ENCODE measurements at places on chromosomes 6 and 20.

DNA sequence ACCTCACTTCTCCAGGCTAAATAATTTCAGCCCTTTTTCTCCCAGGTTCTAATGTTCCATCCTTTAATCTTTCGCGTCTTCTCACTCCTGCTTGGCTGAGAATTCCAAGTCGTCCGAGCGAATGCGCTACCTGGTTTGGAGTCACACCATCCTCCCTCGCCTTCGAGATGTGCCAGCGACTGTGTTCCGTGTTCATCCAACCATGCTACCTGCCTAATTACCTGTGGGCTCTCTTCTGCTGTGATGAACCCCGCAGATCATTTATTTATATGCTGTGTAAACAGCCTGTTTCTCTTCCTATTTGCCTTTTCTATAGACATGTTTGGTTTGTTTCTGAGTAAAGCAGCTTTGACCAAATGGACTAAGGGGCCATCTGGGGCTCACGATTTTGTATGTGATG lies 83.5 kb upstream of the TMEM181 start:
- no peak for DNase-seq

DNA sequence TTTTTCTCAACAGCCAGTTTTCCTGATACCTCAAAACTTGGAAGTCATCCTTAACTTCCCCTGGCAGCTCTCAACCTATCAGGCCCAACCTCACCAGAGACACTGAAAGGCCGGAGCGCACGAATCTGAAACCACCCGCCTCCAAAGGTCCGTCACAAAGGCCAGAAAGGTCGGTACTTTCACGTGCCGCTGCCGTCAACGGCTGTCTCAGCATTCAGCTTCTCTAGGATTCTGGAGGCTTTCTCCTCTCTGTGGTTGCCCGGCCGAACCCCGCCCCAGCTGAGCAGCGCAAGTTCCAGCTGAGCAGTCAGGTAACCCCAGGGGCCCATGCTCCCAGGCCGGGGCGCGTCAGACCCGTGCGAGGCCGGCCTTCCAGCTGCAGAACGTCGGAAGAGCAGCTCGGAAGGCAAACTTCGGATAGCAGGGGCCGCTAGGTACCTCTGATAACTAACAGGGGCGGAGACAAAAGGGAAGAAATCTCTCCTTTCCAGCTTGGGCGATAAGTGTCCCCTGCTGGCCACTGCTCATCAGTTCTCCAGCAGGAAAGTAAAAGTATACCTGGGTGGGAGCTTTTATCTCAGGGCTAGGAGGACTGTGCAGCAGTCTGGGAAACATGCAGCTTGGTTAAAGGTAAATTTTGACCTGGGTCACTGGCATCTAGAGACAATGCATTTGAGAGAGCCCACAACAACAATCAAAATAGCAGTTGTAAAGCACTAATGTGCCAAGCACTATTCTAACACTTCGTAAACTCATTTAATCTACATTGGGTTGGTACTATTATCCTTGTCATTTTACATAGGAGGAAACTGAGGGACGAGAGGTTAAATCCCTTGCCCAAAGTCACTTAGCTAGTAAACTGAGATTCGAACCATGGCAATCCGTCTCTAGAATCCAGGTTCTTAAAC lies 16.1 kb downstream of the ZSCAN12 start:
- DNase-seq = peak; percentile 83

- peak; percentile 39 for DNase-seq
Observed at GRCh38 chr6:36677059-36677749, 1.3 kb upstream of the CDKN1A start.

- DNase-seq = peak; percentile 87
Observed at GRCh38 chr6:30981942-30982772, 1.4 kb upstream of the MUC21 start.

DNA sequence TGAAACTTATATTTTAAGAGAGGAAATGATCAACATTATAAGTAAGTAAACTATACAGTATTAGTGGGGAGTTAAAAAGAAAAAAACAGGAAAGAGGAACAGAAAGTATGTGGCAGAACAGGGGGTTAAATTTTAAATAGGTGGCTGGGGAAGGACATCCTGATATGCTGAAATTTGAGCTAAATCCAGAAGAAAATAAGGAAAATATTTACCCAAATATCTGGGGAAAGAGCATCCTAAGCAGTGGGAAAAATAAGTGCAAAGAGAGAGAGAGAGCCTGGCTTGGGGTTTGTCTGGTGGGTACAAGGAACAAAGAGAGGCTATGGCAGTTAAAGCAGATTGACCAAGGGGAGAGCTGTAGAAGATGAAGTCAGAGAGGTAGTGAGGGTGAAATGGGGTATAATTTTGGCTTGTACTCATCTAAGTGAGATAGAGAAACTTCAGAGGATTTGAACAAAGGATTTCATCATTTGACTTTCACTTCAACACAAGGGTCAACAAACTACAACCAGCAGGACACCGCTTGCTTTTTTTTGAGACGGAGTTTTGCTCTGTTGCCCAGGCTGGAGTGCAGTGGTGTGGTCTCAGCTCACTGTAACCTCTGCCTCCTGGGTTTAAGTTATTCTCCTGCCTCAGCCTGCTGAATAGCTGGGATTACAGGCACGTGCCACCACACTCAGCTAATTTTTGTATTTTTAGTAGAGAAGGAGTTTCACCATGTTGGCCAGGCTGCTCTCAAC lies 328.4 kb upstream of the CNR1 start:
- DNase-seq = no peak

DNA sequence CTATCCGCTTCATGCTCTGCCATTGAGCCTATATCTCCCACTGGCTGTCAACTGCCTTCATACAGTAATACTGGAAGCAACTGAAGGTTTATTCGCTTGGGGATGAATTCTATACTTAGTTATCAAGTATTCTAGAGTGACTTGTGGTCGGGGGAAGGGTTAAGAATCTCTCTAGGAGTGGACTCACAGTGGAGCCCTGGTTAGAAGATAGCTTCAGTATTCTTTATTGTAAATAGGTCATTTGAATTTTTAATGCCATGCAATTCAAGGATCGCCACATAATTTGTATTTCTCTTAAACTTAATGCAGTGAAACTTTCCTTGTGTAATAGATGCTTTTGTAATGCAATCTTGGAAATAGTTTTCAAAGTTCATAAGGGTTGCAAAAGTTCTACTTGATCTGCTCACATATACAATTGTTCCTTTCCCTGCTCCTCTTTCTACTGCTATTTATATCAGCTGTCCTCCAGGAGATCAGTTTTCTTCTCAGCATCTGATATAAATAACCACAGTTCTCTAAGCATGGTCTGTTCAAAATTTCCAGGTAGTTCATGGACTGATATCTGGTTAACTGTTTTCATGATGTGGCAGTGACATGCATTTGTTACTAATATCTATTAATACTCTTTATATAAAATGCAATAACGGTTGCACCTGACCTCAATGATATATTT lies 120.3 kb downstream of the KCNQ5 start:
- DNase-seq = no peak

- DNase-seq = no peak
Observed at GRCh38 chr6:1334684-1335083, 22.8 kb downstream of the FOXQ1 start.

GRCh38 chr20:42635699-42636411 lies 553.9 kb downstream of the PTPRT start:
- no peak for DNase-seq

DNA sequence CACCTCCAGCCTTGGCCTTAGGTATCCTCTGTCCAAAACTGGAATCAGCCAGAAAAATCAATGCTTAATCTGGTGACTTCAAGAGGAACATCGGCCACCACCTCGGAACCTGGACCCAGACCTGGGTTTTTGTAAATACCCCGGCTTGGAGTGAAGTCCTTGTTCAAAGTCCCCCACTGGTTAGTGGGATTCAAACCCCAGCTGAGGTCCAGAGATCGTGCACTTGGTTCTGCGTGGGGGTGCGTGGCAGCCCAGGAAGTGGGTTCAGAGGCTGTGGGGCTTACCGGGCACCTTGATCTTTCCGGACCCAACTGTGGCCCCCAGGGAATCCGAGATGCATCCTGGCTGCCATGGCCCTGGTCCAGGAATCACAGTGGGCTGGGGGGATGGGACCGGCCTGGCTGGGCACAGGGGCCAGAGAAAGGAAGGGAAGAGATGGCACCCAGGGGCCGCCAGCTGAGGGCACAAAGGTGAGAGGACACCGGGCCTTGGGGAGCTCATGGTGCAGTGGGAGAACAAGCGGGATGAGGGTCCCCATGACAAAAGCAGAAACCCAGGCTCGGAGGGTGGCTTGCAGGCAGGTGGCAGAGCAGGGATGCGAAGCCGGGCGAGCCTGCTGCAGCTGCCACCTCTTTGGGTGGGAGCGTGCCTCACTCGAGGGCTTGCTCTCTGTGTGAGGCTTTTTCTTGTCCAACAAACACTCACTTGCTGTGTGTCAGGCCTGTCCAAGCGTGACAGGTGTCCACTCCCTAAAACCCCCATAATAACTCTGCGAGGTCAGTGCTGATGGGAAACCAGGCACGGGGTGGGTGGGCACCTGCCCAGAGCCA lies 27.7 kb downstream of the ZBP1 start:
- DNase-seq = no peak

GRCh38 chr20:47857569-47858464 lies 72.5 kb upstream of the SULF2 start:
- peak; percentile 85 for DNase-seq

GRCh38 chr6:152129691-152130151 lies 322.2 kb downstream of the ESR1 start:
- no peak for DNase-seq

- no peak for DNase-seq
Observed at GRCh38 chr6:114334237-114334636, 8.6 kb downstream of the HS3ST5 start.

DNA sequence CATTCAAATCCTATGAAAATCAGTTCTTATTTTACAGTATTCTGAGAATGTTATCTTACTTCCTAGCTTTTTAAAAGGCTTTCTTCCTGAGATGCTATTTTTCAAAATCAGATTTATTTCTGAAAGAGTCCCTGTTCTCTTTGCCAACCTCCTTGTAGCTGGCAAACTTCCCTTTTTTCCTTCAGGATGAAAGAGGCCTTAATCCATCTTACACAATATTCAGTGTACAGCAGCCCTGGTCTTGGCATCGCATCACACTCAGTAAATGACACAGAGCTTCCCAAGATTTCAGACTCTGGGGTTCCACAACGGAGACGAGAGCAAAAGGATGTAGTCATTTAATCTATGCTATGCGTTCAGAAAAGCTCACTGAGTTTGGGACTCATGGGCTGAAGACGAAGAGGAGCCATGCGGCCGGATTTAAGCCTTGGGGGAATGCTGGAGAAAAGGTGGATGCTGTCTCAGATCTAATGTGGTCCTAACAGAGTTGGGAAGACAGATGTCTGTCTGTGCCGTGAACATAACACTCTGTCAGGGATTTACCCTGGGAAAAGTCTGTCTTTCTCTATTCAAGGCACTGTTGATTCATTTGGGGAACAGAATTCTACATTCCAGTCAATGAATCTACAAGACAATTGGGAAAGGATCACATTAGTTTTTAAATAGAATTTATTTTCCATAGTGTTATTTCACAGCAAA lies 616.4 kb upstream of the AGPAT4 start:
- peak; percentile 11 for DNase-seq

GRCh38 chr20:17808782-17809181 lies 109.0 kb downstream of the BANF2 start:
- no peak for DNase-seq

DNA sequence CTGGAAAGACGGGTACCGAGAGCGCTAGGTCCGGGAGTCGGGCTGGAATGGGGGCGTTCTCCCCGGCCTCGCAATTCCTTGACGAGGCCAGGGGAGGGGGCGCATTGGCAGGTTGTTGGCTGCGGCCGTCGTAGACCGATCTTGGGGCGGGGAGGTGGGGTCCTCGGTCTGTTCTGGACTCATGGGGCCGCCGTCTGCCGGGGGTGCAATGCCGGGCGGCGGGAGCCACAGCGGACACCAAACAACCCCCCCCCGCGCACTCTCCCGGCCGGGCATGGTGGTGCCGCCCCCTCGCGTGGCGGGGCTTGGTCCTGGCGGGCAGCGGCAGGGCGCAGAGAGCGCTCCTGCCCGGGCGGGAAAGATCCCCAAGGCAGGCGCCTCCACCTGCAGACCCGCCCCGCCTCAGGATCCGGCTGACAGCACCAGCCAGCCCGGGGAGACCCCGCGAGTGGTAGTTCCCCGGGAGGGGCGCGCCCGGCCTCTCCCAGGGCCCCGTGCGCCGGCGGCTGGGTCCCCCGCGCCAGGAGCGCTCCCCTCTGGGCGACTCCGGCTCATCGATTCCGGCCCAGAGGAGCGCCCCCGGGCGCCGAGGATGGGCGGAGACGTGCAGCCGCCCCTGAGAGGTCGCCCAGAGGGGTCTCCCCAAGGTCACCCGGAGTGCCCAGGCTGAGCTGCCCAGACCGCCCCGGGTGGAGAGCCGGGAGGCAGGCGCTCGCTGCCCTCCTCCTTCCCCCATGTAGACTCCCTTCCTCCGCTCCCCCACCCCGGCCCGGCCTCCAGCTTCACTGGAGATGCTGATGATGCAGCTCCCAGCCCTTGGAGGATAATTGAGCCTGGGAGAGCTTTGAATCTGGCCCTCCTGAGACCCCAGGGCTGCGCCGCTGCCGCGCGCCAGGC lies 709 bp downstream of the PPP1R16B start:
- DNase-seq = no peak

GRCh38 chr6:134735461-134735860 lies 214.4 kb downstream of the ALDH8A1 start:
- DNase-seq = peak; percentile 35

DNA sequence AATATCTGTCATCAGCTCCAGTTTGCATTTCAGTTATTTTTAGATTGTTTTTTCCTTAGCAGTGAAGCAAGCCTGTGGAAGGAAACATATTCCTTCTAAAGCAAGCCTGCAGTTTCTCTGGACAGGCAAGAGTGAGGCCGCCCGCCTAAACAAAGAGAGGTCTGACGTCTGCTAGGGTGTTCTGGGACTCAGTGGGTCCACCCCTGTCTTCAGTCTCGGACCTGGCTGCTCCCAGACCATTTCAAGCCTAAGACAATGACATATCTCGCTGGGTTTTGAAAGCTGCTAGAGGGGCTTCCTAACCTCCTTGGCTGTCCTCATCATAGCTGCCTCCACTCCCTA lies 36.8 kb upstream of the RNF24 start:
- no peak for DNase-seq

GRCh38 chr20:15267935-15268334 lies 930.5 kb upstream of the FLRT3 start:
- no peak for DNase-seq

DNA sequence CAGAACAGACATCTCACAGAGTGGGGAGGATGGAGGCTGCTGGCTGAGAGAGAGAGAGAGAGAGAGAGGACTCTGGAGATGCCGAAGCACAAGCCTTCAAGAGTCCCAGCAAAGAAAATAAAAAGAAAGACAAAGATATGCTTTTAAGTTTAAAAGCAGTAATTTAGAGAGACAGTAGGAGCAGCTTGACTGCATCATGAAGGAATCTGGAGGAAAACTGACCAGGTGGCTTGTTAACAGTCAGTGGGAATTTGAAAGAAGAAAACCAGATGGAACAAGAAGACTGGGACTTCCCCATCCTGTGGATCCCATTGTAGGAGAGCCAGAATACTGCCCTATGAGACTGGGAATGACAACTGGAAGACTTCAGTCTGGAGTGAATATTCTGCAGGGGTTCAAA lies 46.3 kb upstream of the PLN start:
- DNase-seq = no peak

GRCh38 chr6:110398778-110399177 lies 16.6 kb downstream of the DDO start:
- DNase-seq = no peak

Data from fibroblast of lung (primary cell).